ENCODE measurements at places on chromosomes 2 and 18.

DNA sequence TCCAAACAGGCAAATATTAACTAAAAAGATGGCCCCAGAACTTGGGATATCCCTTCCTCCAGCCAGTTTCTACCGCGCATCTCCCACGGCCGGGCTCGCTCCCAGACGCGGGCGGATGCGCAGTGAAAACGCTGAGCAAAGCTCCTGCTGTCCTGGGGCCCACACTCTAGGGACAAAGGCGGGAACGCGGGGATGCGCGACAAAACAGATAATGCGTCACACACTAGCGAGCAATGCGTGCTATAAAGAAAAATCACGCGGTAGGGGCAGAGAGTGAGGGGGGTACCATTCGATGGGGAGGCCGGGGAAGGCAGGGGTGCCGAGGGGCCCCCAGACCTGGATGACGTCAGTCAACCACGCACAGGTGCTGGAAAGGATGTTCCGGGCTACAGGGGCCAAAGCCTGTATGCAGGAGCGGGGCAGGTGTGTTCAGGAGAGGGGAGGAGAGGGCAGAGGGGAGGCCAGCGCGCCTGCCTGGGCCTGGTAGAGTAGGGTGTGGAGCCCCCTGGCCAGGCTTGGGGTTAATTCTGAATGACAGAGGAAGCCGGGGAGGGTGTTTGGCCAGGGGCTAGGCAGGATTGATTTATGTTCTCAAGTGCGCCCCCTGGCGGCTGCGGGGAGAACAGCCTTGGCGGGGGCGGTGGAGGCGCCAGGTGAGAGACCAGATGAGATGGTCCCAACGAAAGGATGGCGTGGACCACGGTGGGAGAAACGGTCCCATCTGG is 14.9 kb upstream of the ITM2C start:
- peak; percentile 79 for DNase-seq

GRCh38 chr2:50956886-50957285 is 75.0 kb downstream of the NRXN1 start:
- DNase-seq = no peak

DNA sequence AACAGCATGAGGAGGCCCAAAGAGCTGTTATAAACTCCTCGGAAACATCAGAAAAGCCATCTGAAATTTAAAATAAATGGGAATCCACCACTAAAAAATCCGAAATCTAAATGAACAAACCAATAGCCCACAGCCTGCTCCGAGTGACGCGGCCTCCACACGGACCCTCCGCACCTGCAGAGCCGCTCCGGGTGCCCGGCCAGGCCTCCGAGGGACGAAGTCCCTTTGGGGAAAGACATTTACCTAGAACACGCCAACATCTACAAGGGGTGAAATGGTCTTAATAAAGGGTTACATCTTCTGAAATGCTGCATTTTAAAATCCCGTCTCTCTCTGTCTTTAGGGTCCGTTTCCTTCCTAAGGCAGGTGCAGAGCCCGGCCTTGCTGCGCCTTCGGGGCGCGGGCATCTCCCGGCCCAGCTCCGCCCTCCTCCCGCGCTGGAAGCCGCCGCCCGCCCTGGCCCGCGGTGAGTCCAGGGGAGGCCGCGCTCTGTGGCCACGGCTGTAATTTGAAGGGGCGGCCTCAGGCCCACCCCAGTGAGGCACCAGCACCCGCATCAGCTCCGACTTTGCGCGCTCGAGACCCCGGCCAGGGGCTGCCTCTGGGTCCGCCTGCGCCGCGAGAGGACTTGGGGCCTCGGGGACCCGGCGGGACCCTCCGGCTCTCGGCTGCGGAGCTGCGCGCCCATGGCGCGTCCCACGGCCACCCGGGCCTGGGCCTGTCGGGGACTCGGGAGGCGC is 42.3 kb upstream of the CTDP1 start:
- no peak for DNase-seq

- DNase-seq = no peak
Observed at GRCh38 chr2:217973008-217973787, 29.6 kb downstream of the TNS1 start.

DNA sequence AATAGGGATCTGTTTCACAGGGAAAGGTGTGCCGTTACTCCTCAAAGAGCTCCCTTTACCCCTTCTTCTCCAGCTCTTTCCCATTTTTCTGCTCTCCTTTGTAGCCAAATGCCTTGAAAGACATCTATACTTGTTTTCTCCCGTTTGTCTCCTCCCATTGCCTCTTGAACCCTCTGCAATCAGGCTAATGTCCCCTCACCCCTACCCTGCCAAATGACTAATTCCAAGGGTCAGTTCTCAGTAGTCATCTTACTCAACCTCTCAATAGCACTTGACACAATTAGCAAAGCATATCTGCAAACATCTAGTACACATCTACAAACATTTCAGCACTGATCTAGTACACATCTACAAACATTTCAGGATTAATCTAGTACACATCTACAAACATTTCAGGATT is 12.6 kb downstream of the MRO start:
- no peak for DNase-seq

GRCh38 chr2:145657265-145657664 is 1137.3 kb upstream of the ZEB2 start:
- DNase-seq = no peak

DNA sequence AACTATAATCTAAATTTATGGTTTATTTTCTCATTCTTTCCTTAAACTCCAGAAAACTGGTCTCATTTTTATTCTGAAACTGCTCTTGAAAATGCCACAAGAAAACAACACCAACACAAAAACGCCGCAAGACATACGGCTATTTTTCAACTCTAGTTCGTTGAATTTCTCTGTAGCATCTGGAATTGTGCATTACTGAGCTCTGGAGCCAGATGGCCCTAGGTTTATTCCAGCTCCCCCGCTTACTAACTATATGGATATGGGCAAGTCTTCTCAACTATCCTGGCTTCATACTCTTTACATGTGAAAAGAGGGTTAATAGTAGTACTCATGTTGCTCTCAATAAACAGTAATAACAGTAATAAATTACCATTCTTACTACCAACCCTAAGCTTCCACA is 19.9 kb downstream of the FAM98A start:
- DNase-seq = no peak

DNA sequence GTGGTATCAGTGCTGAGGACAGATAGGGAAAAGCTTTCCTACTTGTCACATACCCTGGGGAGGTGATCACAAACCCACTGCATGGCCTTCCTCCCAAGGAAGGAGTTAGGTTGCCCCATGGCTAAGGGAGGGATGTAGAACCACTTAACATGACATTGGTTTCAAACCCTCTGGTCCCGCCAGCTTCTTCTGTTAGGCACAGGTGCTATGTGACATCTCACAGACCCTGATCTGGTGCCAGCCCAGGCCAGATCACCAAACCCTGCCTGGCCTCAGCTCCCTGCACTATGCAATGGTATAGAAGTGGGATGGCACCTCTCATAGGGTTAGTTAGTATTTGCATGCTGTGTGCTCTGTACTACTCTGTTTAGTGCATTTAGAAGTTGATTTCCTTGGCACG is 58.0 kb downstream of the TCF7L1 start:
- no peak for DNase-seq

DNA sequence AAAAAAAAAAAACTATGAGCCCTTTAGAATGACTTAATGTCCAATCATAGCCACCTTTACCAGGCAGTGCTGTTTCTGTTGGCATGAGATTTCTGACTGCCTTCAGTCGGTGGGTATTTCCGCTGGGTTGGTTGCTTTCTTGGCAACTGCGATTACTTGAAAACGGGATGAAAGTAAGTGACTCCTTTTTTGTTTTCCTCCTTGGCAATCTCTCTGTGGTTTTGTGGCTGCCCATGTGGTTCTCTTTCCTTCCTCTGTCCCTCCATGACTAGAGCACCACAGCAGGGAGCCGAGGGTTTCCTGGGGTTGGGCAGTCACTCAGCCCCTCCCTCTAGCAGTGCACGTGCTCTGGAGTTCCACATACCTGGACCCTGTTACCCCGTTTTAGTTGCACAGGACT is 112.1 kb downstream of the KLHL29 start:
- peak; percentile 32 for DNase-seq

DNA sequence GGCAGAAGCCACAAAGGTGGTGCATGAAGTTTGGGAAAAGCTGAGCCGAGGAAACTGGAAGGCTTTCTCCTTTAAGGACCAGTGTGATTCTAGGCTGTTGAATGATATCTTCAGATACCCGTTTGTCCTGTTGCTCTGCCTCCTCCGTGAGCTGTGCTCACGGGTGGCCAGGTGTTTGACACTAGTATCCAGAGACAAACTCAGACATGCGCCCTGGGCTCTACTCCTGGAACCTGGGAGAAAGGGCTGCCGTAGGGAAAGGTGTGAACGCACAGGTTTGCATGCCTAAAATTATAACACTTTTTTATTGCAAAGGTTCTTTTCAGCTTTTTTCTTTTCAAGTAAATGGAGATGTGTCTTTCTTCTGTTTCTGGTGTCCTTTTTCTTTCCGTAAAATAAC is 81.6 kb downstream of the AGAP1 start:
- no peak for DNase-seq

GRCh38 chr18:43664487-43665008 is 387.3 kb upstream of the SYT4 start:
- no peak for DNase-seq

DNA sequence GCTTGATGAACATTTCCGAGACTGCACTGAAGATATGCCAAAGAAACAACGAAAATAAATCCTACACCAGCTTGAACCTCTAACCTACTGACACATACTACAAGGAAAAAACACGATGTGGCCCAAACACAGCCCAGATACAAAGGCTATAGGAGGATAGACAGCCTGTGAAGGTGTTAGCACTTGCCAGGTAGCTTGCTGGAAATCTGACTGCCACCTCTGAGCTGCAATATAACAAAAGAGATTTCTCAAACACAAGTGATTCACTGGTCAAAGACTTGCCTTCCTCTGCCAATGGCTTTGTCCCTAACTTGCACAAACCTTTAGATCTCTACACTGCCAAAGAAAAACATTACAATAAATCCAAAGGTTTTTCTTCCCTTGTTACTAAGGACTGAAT is 21.1 kb downstream of the CFAP210 start:
- DNase-seq = no peak

- no peak for DNase-seq
Observed at GRCh38 chr2:236338495-236339184, 74.4 kb upstream of the ASB18 start.

DNA sequence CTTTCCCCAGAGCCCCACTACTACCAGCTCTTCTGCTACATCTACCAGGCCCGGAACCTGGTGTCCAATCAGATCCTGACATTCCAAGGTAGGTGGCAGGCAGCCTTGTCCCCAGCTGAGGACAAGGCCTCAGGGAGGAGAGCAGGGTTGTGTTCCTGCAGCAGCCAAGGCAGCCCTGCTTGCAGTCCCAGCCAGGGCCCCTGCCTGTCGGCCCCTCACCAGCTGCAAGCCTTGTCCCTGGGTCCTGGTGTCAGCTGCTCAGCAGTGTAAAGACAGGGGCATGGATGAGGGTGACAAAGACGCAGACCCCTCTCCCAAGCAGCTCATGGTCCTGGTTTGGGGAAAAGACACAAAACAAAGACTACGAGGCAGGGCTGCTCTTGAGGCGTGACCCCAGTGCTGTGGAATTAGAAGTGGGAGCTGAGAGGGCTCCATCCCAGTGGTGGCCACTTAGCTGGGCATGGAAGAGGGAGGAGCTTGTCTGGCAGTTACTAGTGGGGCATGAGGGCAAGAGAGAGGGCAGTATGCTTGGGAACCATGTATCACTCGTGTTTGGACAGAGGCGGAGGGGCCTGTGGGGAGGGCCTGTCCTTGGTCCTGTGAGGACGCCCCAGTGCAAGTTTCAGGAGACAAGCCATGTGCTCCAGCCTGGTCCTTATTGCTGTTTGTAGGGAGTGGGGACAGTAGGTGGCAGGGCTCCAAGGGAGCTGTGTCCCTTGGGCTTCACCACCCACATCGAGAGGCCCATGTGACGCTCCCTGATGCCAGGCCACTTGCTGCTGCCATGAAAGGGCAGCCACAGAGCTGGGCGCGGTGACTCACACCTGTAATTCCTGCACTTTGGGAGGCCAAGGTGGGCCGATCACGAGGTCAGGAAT is 47.5 kb downstream of the LMAN2L start:
- no peak for DNase-seq

Measured in stimulated activated CD4-positive, alpha-beta T cell treated with anti-CD3 and anti-CD28 coated beads, Interleukin-12 subunit alpha, Interleukin-12 subunit beta, amount 100 ng/mL, for 48 hours (primary cell).